Keratinocyte (primary cell): ENCODE measurements at places on chromosomes 1 and 21. TPM values are rescaled to one million over a fixed set of nuclear protein-coding genes. Genes with fewer than 3 reads are reported as not detected.
A peak's percentile ranks its signal among the peaks of the same experiment; 100 is the strongest.

The PDZK1IP1 gene
- 1.5 to 29.2 TPM (median 1.5 TPM) in 3 replicates for polyA plus RNA-seq

The OR2T34 gene
- polyA plus RNA-seq, result not detected in 3 replicates

The TMOD4 gene
- polyA plus RNA-seq, result 0.18 to 0.42 TPM (median 0.34 TPM) in 3 replicates

The IL20 gene
- polyA plus RNA-seq, result 0.67 to 5.6 TPM (median 4.7 TPM) in 3 replicates

The SLC27A3 gene
- polyA plus RNA-seq, result 7.4 to 9.6 TPM (median 8.2 TPM) in 3 replicates

The C1orf232 gene
- not detected in 3 replicates for polyA plus RNA-seq

The OR2M3 gene
- polyA plus RNA-seq, result not detected in 3 replicates

The CCDC30 gene
- 0.12 to 0.37 TPM (median 0.35 TPM) in 3 replicates for polyA plus RNA-seq

GRCh38 chr1:182235952-182236650 is 155.5 kb downstream of the GLUL start:
- DNase-seq, result no peak

DNA sequence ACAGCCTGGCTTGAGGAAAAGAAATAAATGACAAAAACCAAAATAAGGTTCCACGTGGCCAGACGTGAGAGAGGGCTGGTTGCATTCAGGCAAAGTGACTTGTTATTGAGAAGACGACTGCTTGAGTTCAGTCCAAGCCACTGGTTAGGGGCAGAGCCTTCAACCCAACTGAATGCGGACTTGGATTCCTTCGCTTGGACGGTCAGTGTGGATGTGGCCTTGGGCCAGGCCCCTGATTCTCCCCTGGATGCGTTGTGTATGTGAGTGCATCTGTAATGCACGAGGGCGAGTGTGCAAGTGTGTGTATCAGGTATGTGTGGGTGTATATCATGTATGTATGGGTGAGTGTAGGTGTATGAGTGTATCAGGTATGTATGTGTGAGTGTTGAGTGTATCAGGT is 1.9 kb downstream of the PLA2G2F start:
- DNase-seq, result no peak

GRCh38 chr1:151130987-151131586 is 15.3 kb downstream of the SEMA6C start:
- peak; percentile 49 for DNase-seq

- DNase-seq, result no peak
These were observed 10.8 kb downstream of the DPT start for GRCh38 chr1:168717906-168718891.

GRCh38 chr1:184761969-184762485 is 7.4 kb upstream of the EDEM3 start:
- DNase-seq, result no peak

DNA sequence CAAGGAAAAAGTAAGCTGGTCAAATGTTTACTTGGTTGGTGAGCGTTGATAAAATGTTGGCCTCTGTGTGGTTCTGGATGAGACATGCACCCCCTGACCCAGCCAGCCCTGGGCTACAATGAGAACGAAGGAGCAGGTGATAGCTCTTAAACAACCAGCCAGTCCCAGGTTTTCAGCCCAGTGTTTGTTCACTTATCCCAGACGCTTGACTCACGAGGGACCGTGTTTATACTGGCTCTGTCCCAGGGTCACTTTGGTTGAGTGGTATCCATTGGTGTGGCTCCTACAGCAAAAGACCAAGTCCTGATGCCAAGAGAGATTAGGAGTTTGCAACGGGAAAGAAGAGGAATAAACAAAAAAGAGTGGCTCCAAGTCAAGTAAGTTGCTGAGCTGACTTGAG is 86.9 kb downstream of the KCNJ15 start:
- DNase-seq, result no peak

DNA sequence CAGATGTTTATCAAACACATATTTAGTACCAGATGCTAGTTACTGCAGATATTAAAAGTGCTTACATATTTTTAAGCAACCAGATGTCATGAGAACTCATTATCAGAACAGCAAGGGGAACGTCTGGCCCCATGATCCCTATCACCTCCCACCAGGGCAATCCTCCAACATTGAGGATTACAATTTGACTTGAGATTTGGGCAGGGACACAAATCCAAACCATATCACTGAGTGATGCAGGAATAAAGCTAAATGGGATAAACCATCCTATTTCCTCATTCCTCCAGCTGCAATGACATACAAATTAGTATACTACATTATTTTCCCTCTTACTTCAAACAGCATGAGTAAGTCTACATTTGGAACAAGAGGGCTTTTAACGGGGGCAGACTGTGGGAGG is 3.1 kb upstream of the KCNK2 start:
- no peak for DNase-seq

DNA sequence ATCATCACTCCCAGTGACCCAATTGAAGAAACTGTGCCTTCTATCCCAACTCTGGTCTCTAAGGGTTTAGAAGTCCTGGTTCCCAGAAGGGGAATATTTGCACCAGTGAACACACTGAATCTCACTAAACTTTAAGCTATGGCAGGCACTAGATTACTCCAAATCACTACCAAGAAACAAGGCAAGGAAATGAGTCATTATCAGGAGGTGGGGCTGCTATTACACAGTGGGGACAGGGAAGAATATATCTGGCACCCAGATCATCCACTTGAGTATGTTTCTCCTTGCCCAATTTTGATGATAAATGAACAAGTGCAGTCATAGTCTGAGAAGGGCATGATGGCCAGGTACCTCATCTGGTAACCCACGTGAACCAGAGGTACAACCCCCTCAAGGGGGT is 7.0 kb downstream of the MRPL9 start:
- DNase-seq, result no peak

DNA sequence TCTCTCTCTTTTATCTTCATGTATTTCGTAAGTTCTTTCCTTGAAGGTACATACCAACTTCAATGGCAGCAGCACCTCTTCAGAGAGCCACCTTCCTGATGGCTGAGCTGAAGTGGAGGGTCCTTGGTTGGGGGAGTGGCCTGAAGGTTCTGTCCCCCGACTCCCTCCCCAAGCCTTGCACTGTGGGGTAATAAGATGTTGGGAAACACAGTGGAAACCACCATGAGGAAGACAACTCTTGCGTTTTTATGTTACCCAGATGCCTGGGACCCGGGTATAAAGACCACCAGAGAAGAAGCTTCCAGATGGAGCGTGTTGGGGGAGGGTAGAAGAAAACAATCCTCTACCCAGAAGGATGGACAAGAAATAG is 794 bp downstream of the KRTAP12-3 start:
- DNase-seq, result no peak

GRCh38 chr1:28668956-28669723 is 556 bp downstream of the GMEB1 start:
- DNase-seq, result peak; percentile 21
